Activated B cell treated with CpG ODN at 0.5 μM for 24 hours (primary cell): ENCODE measurements at places on chromosomes 11 and 22. TPM values are rescaled to one million over a fixed set of nuclear protein-coding genes. Genes with fewer than 3 reads are reported as not detected.

- DNase-seq: no peak
These were observed 94.5 kb downstream of the TRIM29 start for GRCh38 chr11:120043328-120043945.

DNA sequence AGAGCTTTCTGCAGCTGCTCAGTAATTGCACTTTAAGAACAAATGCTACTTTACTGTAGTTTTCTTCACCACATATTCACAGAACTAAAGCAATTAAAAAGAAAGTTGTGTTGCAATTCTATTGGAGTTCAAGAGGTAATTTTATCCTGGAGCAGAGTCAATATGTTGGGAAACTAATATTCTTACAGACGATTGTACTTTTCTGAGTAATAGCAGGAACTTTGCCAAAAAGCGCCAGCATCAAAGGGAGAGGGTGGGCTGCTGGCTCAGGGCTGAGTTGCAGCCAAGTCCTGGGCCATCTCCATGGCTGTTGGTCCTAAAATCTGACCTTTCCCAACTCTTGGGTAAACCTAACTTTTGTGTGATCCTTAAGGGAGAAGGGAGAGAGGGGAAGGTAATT is 73.6 kb upstream of the MYO18B start:
- no peak for DNase-seq

DNA sequence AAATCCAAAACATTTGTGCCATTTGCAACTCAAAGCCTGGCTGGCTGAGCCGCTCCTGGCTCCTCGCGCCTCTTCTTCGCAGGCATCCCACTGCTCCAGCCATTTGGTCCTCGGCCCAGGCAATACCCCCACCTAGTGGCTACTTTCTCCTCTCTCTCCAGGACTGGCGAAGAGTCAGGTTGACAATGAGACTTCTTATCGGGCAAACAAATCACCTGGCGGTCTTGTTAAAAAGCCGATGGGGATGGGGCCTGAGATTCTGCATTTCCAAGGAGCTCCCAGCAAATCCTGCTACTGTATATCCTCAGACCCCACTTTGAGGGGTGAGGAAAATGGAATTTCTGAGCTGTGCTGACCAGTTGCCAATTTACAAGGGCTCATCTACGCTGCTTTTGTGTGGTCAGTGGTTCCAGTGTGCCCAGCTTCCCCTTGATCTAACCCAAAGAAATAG is 89.0 kb downstream of the ISX start:
- no peak for DNase-seq

The TRIOBP gene
- total RNA-seq: 25.5 and 27.4 TPM in 2 replicates

The SNRPD3 gene
- total RNA-seq: 96.5 and 98.6 TPM in 2 replicates

The CCDC188 gene
- not detected in 2 replicates for total RNA-seq
